ENCODE measurements at places on chromosomes 2 and 18.
A peak's percentile ranks its signal among the peaks of the same experiment; 100 is the strongest.

- no peak for DNase-seq
These were observed 91.4 kb upstream of the LINC00305 start for GRCh38 chr18:64240316-64240715.

DNA sequence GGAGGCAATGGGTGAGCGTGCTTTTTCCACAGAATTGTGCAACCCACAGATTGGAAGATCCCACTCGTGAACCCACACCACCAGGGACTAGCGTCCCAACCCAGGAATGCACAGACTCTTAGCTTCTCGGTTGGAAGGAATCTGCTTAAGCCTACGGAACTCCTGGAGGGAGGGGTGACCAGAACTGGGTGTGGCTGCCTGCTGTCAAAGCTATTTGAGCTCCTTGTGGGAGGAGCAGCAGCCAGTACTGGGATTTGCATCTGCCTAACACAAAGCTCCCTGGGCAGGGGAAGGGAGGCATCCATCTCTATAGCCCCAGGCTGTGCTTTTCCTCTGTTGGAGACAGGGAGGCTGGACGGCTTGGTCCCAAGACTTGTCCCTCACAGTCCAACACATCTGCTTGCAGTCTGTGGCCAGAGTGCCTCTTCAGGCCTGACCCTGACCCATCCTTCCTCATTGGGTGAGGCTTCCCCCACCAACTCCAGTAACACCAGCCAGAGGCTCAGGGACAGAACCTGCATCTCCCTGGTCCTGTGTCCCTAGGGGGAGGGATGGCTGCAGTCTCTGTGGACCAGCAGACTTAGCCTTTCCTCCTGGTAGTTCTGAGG, 27.9 kb downstream of the HNMT start:
- DNase-seq, result no peak

- DNase-seq, result no peak
These were observed 254.3 kb downstream of the SOX11 start for GRCh38 chr2:5946225-5947115.

- no peak for DNase-seq
These were observed 22.1 kb downstream of the RAB3GAP1 start for GRCh38 chr2:135074216-135074615.

- no peak for DNase-seq
These were observed 171.3 kb upstream of the OSR1 start for GRCh38 chr2:19529677-19530076.

- DNase-seq, result no peak
These were observed 586.3 kb downstream of the TDRD15 start for GRCh38 chr2:21710031-21710430.

GRCh38 chr18:74316257-74317170, 875 bp downstream of the C18orf63 start:
- no peak for DNase-seq

- no peak for DNase-seq
These were observed 4.5 kb upstream of the AQP12A start for GRCh38 chr2:240687045-240687740.

GRCh38 chr2:207819839-207820784, 50.4 kb upstream of the FZD5 start:
- DNase-seq, result no peak

GRCh38 chr2:11680182-11680900, 10.3 kb upstream of the NTSR2 start:
- no peak for DNase-seq

DNA sequence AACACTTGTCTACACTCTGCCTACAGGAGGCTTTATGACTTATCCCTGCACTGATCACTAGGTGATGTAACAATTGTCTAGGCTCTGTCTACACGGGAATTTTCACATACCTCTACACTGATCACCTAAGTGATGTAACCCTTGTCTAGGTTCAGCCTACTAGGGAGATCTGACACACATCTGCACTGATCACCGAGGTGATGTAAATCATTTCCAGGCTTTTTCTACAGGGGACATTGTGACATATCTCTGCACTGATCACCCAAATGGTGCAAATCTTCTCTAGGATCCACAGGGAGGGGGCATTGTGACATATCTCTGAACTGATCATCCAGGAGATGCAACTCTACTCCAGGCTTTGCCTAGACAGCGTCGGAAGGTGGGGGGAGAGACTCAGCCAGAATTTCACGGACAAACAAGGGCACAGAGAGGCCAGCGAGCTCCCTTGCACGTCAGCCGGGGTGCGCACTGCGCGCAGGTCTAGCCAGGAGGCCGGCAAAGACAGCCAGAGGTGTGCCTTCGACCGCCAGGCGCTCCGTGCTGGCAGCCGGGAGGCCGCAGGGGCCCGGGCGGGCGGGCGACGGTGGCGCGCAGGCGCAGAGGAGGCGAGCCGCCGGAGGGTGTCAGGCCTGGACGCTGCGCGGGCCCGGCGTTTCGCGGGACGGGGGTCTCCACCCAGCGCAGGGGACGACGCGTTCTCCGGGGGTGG, 46.9 kb upstream of the USP14 start:
- DNase-seq, result peak; percentile 60

DNA sequence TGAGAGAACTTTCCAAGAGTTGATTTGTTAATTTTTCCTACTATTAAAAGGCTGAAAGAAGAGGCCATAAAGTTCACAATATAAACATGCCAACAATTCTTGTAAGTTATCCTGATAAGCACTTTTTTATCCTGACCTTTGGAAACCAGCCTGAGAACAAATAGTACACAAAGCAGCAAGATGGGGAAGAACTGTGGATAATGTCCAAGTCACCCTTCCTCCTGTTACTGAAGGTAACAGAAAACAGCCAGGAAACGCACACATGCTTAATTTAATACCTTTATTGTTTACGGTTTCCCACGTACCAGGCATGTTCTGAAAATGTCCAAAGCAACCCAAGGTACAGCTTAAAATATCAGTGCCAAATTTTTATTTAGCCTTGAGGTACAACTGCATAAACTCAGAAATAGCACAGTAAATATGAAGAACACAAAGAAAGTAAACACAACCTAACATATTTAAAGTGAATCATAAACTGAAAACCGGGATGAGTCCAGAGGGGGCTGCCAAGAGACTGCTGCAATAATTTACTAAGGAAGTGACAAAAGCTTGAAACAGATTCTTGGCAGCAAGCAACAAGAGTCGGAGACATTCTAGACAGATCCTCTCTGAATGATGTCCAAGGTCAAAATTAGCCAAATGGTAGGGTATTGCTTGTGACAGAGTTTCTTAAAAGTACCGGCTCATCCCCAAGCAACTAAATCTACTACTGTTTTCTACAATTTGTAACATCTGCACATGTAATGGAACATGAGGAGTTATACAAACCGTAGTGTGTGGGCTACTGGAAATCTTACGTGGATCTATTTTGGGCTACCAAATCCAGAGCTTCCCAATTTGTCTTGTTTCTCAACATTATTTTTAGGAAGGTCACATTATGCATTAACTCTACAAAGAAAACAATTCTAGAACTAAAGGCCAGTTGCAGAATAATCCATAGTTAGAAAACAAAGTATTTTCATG, 93.2 kb downstream of the CABYR start:
- DNase-seq, result no peak

GRCh38 chr18:43534511-43534910, 257.2 kb upstream of the SYT4 start:
- DNase-seq, result no peak

DNA sequence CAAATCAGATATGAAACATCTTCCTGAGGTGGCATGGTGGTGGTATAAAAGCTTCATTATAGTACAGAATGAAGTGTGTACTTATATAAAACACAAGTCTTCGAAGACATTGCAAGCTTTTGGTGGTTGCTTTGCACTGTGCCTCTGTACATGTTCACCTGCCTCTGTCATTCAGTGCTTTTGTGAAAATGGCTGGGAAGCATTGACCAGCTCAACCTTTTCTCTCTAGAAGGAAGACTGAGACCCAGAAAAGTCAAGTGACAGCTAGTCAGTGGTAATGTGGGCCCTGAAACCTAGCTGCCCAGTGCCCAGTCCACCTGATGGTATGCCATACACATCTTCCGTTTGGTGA, 12.1 kb downstream of the ITGA6 start:
- no peak for DNase-seq

- no peak for DNase-seq
These were observed 22.2 kb upstream of the POMC start for GRCh38 chr2:25190536-25190935.

GRCh38 chr2:217445723-217446122, 557.1 kb downstream of the TNS1 start:
- DNase-seq, result no peak

DNA sequence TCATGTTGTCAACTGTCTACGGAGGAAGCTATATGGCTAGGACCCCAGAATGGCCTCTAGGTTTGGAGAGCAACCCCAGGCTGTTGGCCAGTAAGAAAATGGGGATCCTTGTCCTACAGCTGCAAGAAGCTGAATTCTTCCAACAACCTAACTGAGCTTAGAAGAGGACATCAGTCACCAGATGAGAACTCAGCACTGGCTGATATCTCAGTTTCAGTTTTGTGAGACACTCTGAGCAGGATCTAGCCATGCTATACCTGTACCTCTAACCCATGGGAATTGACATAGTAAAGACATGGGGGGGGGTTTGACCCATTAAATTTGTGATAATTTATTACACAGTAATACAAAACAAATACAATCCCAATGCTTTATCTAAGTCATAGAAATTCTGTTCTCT, 312.5 kb downstream of the ERBB4 start:
- no peak for DNase-seq

DNA sequence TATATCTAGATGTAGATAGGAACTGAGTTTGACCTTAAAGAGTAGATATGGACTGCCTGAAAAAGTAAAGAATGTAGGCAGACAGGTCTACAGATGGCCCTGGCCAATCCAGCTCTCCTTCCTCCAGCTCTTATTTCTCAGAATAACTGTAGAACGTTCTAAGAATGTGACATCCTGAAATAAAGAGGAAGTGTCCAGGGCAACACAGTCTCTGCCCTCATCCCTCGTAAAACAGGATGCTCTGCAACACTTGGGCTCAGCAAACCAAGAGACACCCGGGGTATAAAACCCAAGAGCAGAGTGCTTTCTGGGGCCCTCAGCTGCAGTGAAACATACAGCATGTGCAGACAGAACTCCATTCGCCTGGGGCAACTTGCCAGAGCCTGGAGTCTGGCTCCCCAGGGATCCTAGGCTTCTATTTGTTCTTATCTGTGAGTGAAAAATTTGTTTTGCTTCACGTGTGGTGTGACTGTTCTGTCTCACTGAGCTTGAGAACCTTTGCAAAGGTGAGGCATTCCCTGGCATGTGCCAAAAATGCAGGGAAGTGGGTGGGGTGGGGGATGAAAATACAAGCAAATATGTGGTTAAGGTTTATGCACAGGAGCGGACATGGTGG, 401.0 kb downstream of the SETBP1 start:
- DNase-seq, result no peak

DNA sequence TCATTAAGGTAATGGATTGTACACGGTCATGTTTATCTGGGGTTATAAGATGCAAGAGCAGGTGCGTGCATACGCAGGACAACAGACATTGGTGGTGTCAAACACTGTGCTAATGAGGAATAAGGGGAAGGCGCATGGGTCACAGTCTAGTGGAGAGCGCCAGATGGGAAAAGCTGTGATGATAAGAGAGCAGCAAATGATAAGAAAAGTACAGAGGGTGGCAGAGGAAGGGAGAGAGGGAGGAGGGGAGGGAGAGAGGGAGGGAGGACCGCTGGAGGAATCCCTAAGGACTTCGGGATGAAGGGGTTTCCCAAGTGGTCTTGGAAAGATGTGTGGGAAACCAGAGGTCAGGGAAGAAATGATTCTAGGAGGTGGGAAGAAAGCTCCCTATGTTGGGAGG, 2.9 kb downstream of the TNFRSF11A start:
- DNase-seq, result no peak

DNA sequence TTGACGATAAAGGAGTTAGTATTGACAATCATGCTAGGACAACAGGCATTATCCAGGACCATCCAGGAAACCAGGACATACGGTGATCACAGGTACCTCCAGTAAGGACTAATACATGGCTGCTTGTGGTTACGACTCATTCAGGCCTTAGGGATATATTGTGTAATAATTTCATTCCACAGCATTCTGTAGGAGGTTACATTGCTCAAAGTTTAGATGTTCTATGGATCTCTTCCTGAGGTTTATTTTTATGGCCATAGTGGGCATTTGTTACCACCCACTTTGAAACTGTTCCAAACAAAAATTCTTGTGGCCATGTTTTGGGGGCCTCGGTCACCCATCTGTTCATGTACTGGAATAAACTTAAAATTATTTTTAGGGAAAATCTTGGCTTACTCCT, 431.6 kb downstream of the METTL4 start:
- DNase-seq, result no peak

DNA sequence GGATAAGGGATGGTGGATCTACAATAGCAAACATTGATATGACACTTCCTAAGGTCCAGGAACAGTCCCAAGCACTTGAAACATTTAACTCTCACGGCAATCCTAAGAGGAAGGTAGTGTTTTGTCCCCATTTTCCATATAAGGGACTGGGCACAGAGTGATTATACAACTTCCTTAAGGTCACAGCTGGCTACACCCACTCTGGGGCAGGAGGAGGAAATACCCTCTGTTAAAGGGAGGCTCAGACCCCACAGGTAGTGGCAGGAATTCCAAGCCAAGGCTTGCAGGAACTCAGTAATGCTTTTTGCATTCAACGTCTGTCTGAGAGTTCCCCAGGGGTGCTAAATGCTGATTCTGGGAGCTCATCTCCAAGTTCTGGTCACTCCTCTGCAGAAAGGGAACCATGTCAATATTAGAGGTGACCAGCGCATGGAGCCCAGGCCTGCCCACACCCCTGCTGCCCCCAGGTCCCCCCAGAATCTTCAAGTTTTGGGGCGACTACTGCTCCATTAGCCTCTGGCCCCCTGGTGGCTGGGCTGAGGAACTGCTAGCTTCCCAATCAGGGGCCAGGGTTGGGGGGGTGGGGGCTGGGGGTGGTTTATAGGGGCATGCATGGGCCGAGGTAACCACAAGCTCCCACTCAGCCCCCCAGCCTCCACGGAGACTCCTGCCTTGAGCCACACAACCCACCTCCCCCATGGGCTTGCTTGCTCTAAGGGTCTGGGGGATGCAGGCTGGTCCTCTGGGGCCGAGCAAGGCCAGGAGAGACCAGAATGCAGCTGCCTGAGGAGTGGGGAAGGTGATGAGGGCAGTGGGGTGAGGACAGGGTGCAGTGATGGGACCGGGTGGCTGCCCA, 11.1 kb downstream of the OBSL1 start:
- DNase-seq, result no peak

DNA sequence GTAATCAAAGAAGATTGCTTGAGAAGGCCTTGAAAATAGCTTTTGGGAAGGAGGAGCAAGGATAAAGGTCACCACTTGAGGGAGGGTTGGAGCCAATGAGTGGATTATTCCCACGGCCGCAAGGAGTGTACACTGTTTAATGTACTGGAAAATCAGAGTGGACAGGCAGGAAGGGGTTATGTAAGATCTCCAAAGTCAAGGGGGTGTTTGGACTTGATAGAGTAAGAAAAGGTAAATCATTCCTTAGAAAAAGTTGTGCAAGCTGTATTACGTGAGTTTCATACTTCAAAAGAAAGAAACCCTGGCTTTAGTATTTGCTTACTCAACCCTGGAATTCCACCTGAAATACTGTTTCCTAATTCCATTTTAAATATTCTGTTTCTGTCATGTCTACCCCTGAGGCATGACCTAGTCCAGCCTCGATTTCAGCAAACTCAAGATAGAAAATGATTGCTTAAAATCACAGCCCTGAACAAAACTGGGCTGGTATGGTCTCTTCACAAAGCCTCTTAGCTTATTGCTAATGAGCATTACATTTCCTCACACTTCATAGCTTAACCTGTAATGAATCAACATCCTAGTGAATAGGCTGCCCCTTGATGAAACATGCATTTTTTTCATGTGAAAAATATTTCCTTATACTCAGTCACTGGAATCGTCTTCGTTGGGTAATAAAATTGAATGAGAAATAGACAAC, 1.1 kb downstream of the MREG start:
- no peak for DNase-seq

- DNase-seq, result no peak
These were observed 148.7 kb upstream of the ATP5MC3 start for GRCh38 chr2:175330195-175330594.

- no peak for DNase-seq
These were observed 53.2 kb upstream of the SLC4A10 start for GRCh38 chr2:161571051-161571429.

All from CD4-positive, alpha-beta T cell (primary cell).